ENCODE measurements at places on chromosomes 12 and 14.

DNA sequence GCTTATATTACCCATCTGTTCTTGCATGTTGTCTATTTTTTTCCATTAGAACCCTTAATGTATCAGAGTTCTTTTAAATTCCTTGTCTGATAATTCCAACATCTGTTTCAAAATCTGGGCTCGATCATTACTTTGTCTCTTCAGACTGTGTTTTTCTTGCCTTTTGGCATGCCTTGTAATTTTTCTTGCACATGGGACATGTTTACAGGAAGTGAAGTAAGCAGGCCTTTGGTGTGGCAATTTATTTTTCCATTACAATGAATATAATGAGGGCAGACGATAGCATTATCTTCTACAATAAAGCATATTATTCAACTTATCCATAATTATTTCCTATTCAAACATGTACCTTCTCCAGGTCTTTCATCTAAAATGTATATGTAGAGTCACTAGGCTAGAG is 48.3 kb downstream of the STXBP6 start:
- no peak for DNase-seq

DNA sequence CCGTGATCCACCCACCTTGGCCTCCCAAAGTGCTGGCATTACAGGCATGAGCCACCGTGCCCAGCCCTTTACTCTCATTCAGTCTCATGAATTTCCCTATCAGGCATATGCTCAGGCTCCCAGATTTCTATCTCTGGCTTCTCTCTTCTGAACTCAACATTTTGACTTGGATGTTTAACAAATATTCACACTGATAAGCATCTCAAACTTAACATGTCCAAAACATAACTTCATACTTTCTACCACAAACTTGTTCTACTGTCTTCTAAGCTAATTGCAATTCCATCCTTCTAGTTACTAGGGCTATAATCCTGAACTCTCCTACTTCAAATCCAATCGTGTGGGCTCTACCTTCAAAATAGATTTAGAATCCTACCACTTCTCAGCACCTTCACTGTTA is 73.9 kb upstream of the PAWR start:
- no peak for DNase-seq

GRCh38 chr14:61277784-61278183 is 3.4 kb downstream of the TMEM30B start:
- DNase-seq, result no peak

DNA sequence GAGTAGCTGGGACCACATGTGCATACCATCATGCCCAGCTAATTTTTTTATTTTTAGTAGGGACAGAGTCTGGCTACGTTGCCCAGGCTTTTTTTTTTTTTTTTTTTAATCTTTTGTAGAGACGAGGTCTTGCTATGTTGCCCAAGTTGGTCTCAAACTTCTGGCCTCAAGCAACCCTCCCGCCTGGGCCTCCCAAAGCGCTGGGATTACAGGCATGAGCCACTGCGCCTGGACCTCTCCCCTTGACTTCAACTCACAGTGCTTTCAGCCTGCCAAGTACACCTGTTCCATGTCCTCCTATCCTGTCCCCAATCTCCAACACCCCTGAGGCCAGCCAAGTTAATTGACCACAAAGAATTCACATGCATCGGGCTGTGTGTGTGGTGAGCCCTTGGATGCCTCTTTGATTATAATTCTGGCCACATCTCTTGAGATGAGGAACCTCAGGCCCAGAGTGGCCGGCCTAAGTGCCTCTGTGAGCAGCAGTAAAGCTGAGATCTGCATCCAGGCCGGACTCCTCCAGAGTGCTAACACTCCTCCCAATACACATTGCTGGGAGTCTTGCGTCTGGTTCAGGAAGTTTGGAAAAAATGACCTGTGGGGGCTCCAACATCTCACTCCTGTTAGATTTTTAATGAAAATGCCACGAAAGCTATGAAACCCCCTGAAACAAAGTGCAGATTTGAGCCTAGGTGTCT is 6.8 kb downstream of the RAB35 start:
- DNase-seq, result no peak

DNA sequence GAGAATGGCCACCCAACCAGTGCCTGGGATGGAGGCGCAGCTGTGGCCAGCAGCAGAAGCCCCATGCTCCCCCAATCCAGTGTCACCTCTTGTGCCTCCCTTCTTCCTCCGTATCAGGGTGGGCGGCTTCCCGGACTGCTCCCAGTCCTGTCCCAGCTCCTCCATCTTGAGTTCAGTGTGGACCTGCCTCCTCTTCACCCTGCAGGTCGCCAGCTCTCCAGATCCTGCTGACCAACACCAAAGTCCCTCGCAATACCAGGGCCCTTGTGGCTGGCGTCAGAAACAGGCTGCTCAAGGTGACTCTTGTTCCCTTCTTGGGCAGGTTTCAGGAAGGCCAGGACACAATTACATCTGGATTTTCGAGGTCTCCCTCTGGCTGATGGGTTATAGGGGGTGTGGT is 17.0 kb downstream of the MVK start:
- no peak for DNase-seq

DNA sequence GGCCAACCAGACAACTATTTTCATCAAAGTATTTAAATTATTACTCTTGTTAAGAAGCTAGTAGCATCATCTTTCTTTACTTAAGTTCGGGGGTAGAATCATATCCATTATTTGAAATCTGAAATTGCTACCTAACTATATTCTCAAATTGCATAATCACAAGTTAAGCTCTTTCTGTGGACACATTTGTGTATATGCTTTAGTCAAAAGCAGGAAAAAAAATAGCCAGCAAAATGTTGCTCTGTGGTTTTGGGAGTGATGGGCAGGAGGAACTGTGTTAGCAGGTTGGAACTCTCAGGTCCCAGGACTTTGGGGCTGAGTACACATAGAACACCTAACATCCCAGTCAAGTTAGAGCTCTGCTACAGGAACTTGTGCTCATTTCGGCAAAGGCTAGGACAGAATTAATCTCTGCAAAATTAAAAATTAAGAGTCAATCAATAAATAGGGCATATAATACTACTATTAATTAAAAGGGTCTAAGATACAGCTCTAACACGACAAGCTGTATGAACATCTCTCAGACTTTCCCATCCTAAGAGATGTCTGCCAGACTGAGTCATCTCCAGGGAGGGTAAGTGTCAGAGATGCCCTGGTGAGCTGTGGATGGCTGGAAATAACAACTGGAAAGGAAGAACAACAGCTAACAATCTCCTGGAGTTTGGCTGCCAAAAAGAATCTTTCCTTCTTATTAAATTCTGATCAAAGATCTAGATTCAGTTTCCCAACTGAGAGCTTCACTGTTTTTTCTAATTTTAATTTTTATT is 203.5 kb upstream of the GZMB start:
- DNase-seq, result no peak

- DNase-seq, result no peak
These were observed 58.8 kb upstream of the GPR68 start for GRCh38 chr14:91303091-91303923.

GRCh38 chr14:101410126-101410525 is 151.2 kb upstream of the DIO3 start:
- DNase-seq, result no peak

GRCh38 chr12:5177731-5178130 is 134.1 kb downstream of the KCNA5 start:
- DNase-seq, result no peak

GRCh38 chr12:32435921-32436705 is 36.8 kb downstream of the FGD4 start:
- DNase-seq, result no peak

DNA sequence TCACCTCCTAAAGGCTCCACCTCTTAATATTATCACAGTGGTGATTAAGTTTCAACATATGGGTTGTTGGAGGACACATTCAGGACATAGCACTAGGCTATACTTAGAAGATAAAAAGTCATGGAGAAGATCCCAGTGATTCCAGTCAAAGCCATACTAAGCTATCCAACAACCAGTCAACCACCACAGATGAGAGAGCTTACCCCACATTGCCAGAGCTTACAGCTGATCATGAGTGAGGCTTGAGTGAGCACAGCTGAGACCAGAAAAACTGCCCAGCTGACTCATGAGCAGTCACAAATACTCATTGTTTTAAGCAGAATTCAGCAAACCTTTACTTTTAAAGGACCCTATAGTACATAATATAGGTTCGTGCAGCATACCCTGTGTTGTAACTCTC is 85.1 kb downstream of the DRAM1 start:
- DNase-seq, result no peak

GRCh38 chr14:102451064-102451352 is 58.6 kb downstream of the ANKRD9 start:
- DNase-seq, result no peak

- DNase-seq, result no peak
These were observed 4.8 kb downstream of the ASCL4 start for GRCh38 chr12:107779077-107779831.

All from NCI-H510A (cell line).